ENCODE measurements at places on chromosomes 6 and 20.

DNA sequence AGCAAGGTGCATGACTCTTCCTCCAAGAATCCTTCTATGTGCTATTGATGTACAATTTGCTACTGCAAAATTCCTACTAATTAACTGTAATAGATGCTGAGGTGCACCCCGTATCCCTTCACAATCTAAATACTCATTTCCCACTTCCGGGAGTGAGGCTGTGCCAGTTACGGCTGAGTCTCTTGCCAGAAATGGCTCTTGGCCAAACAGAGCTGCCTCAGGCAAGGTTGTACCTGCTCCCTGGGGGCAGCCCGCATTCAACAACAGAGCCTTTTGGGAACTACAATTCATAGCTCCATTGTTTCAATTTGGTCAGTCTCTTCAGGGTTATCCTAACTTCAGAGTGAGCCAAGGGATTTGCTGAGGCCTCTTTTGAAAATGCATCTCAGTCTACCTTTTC, 789.8 kb upstream of the MAP3K7 start:
- peak; percentile 33 for DNase-seq

GRCh38 chr6:155584006-155584405, 128.4 kb upstream of the NOX3 start:
- DNase-seq, result no peak

GRCh38 chr20:24497851-24498250, 28.4 kb downstream of the SYNDIG1 start:
- DNase-seq, result peak; percentile 60

DNA sequence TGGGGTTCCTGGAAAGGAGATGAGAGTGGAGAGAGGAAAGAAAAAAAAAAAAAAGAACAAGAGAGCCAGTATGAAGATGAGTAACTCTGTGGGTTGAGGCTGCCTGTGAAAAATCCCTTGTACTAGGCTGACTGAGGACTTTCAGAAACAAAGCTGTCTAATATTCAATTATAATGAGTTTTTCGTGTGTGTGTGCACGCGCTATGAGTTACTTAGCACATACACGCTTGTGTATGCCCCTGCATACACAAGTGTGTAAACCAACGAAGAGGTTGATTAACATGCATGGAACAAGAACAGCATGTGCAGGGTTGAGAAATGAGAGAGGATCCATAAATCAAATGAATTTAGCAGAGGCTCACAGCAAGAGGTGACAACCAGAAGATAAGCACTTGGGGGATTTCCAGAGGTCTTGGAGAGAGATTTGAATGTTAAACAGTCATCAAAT, 4.8 kb upstream of the RBPJL start:
- DNase-seq, result no peak

Measured in NCI-H2171 treated with DMSO at 0.1 percent for 48 hours (cell line).